ENCODE measurements at places on chromosomes 4 and X. TPM values are rescaled to one million over a fixed set of nuclear protein-coding genes. Genes with fewer than 3 reads are reported as not detected.

WDR17 gene
- total RNA-seq = 7.3 TPM

VCX gene
- not detected for total RNA-seq

SLC7A11 gene
- 303 TPM for total RNA-seq

PRKG2 gene
- total RNA-seq = 1.00 TPM

SSX4B gene
- total RNA-seq = 0.36 TPM

PAGE3 gene
- not detected for total RNA-seq

TRIM60 gene
- not detected for total RNA-seq

SPANXN3 gene
- not detected for total RNA-seq

RBMXL3 gene
- total RNA-seq = not detected

HELT gene
- total RNA-seq = not detected

HGFAC gene
- not detected for total RNA-seq

FGB gene
- total RNA-seq = not detected

SSX1 gene
- total RNA-seq = 0.34 TPM

VSIG4 gene
- not detected for total RNA-seq

GPRASP1 gene
- total RNA-seq = 1.3 TPM

SPANXN4 gene
- total RNA-seq = not detected

GUCY1A1 gene
- total RNA-seq = not detected

Measured in melanocyte of skin (primary cell).